Naive thymus-derived CD4-positive, alpha-beta T cell (primary cell): ENCODE measurements at places on chromosomes 16 and 17.

- no peak for DNase-seq
These were observed 17.1 kb downstream of the ZNF213 start for GRCh38 chr16:3152027-3152276.

DNA sequence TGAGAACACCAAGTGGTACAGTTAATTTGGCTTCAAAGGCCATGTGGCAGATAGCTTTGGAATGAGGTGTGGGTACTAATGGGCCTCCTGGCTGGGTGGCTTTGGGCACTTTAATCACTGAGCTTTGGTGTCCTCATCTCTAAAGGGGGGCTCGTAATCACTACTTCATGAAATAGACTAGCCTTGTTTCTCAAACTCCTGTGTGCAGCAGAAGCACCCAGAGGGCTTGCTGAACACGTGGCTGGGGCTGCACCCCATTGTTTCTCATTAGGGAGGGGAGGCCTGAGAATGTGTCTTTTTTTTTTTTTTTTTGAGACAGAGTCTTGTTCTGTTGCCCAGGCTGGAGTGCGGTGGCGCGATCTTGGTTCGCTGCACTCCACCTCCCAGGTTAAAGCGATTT, 5.8 kb downstream of the EPN2 start:
- DNase-seq: no peak

- DNase-seq: no peak
These were observed 251.9 kb downstream of the PARN start for GRCh38 chr16:14378131-14378551.

GRCh38 chr16:19912455-19913339, 28.0 kb upstream of the GPRC5B start:
- DNase-seq: no peak

DNA sequence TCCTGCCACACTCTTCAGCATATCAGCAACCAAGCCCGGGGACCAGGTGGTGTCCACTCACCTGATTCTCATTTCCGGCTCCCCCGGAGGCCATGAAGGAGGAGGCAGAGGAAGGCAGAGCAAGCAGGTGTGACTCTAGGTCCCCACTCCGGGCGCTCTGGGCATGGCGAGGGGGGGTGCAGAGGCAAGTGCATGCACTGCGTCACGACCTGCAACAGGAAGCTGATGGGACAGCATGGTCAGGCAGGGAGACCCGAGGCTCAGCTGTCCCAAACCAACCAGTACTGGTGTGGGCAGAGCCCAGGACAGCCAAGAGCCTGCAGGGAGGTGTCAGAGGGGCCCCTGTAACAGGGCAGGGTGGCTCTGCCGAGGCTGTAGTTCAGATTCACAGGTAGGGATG, 2.1 kb upstream of the ENGASE start:
- DNase-seq: no peak

GRCh38 chr16:88754912-88755744, 29.9 kb downstream of the PIEZO1 start:
- DNase-seq: no peak

DNA sequence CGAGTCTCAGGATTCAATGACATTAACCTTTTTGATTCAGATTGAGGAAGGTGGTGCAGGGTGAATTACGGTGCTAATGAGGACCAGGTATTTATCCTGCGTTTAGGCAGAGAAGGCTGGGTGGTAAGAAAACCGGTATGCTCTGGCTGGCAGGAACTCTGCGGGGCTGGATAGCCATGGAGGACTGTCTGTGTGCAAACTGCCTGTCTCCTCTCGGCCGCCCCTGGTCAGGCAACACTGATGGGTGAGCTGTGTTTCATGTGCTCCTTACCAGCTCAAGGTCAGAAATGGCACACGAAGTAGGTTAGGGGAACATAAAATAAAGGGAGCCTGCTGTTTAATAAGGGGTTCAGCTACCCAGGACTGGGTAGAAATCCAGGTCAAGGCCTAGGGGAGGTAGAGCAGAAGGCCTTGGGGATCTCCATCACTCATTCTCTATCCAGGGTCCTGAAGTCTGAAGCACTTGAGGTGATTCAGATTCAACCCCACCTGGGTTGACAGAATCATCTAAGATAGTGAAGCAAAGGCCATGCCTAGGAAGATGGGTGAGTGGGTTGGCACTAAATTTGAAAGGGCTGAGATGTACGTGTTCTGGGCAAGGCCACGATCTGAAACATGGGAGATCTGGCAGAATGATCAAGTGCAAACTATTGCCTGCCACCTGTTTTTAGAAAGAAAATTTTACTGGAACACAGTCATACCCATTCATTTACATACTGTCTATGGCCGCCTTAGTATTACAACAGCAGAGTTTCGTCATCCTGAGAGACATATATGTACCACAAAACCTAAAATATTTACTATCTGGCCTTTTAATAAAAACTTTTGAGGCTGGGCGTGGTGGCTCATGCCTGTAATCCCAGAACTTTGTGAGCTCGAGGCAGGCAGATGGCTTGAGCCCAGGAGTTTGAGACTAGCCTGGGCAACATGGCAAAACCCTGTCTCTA, 292.5 kb downstream of the XYLT1 start:
- no peak for DNase-seq

DNA sequence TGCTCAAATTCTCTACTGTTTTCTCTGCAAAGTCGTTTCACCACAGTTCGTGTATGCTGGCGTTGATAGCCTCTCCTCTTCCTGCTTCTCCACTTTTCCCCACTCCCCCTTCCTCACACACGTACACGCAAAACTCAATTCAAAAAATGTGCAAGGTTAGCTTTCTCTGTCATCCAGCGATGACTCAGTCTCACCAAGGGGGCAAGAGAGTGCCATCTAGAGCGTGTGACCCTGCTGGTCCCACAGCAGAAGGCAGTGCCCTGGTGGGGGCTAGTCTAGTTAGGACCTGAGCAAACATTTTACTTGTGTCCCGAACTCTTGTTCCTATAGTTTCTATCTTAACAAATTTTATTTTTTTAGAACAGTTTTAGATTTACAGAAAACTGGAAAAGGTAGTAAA, 121.2 kb upstream of the CHMP6 start:
- DNase-seq: no peak

GRCh38 chr17:39923836-39924690, 3.3 kb downstream of the ORMDL3 start:
- DNase-seq: no peak

- DNase-seq: no peak
These were observed 67.9 kb downstream of the IRX6 start for GRCh38 chr16:55391760-55392375.

DNA sequence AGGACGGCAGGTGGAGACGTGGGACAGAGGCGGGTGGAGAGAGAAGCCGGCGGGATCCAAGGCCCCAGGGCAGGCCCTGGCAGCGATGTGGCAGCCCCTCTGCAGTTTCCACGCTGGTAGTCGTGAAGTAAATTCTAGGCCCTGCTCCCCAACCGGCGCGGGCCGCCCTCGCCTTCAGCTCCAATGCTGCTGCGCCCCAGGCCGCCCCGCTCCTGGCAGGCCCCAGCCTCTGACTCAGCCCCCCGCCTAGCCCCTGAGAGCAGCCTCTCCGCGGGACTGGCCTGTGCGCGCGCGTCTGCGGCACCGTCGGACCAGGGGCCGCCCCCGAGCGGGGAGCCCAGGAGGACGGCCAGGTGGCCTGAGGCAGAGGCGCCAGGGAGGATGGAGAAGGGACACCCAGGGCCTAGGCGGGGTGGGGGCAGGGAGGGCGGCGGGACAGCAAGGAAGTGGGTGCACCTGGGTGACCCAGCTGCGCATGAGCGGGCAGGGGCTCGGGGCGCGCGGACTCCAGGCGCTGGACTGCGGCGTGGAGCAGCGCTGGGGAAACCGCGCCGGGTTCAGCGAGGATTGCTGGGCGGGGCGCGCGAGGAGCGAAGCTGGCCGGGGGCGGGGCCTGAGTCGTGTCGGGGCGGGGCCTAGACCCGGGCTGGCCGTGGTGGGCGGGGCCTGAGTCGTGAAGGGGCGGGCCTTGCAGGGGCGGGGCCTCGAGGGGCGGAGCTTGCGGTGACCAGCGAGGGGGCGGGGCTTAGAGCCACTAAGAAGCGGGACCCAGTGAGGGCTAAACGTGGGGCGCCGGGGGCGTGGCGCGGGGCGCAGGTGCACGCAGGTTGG, 29.6 kb downstream of the ZNF778 start:
- peak; percentile 85 for DNase-seq
